ENCODE measurements at places on chromosomes 13 and 19.
A peak's percentile ranks its signal among the peaks of the same experiment; 100 is the strongest.

DNA sequence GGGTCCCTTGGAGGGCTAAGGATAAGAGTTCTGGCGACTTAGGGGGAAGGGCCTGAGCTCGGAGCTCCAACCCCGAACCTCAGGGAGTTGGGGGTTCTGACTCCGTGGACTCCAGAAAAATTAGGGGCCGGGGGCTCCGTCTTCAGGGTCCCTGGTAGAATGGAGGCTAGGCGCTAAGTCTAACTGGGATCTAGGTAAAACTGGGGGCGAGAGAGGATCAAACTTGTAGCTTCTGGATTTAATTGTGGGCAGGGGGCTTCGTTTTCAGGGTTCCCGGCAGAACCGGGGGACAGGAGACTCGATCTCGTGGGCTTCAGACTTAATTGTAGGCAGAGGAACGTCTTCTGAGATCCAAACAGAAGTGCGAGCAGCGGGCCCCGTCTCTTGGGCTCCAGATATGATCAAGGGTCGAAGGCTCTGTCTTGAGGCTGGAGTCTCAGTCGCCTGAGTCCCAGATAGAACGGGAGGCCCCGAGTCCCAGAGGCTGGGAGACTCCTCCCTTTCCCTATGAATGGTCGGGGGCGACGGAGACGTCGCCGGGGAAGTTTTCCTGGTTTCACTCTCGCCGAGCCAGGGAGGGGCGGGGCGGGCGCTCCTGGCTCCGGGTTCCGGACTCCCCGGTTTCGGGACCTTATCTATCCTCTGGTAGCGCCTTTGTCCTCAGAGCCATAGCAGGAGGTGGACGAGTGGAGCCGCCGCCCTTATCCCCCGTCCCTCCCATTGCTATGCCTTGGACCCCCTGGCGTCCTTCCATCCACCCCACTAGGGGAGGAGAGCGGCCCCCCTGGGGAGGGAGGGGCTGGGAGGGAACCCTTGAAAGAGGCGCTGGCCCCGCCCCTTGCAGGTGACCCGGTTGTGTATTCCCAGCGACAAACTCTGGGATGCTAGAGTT is 1.3 kb downstream of the NECTIN2 start:
- DNase-seq: no peak

- no peak for DNase-seq
Measured at GRCh38 chr19:13537454-13537853, 31.2 kb upstream of the CACNA1A start.

DNA sequence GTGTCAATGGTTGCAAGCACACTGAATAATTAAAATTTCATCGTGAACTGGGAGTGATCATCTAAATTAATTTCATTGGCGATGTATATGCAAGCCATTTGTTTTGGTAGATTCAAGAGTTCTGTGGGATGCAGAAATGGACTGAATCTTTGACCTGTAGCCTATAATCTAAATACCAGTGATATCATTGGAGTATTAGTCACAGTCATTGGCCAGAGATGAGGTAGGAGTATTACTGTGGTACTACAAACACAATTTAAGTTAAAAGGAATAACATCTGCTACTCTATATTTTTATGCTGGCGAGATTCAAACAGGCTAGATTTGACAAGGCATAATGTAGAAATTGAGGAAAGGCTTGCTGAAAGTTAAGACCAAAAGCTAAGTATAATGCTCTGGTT is 14.0 kb downstream of the FRY start:
- DNase-seq: no peak

GRCh38 chr13:102798581-102799425 is at the start of the genes BIVM and POGLUT2:
Gene BIVM (plus strand): TSS chr13:102799119. CDS start chr13:102807268, 8,149 bp downstream.
Gene POGLUT2 (minus strand): TSS chr13:102798976. CDS start chr13:102798670, 306 bp downstream.
- DNase-seq: peak; percentile 53

GRCh38 chr19:29012457-29012856 is 200.5 kb downstream of the UQCRFS1 start:
- no peak for DNase-seq

- DNase-seq: no peak
Measured at GRCh38 chr13:93673885-93674284, 447.3 kb downstream of the GPC6 start.

- no peak for DNase-seq
Measured at GRCh38 chr13:24528816-24529398, 16.3 kb upstream of the PARP4 start.

DNA sequence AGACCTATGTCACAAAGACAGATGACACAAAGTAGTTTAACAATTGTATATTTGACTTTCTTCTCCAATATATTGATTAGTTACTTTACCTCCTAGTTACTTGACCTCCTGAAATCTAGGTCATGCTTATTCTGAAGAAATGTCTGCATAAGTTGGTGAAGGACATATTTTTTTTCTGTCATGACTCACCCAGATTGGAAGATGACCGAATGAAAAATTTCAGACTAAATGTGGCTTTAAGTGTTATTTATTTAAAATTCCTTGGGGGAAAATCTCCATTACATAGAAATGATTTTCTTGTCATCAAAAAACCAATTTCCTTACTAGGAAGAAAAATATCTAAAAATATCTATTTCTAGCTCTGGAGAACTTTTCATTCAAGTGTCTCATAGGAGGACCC is 217.1 kb downstream of the POSTN start:
- DNase-seq: no peak

- no peak for DNase-seq
Measured at GRCh38 chr19:17645339-17645963, 42.7 kb downstream of the UNC13A start.

DNA sequence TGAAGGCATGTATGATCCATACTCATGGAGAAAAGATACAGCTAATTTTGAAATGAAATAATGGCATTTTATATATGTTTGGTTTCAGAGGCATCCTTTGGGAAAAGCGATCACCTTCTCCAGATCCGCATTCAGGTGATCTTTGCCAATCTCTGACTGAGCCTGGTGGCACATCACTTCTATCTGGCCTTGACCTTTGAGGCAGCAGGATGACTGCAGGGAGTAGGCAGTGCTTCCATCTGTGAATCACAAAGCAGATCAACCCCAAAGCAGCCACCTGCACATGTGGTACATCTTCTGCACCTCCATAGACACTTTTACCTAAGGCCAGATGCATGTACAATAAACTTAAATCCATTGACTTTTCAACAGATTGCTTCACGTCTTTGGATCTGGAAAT is 53.4 kb downstream of the SPATA13 start:
- DNase-seq: no peak

- no peak for DNase-seq
Measured at GRCh38 chr19:10518444-10519361, 1.5 kb upstream of the S1PR5 start.

DNA sequence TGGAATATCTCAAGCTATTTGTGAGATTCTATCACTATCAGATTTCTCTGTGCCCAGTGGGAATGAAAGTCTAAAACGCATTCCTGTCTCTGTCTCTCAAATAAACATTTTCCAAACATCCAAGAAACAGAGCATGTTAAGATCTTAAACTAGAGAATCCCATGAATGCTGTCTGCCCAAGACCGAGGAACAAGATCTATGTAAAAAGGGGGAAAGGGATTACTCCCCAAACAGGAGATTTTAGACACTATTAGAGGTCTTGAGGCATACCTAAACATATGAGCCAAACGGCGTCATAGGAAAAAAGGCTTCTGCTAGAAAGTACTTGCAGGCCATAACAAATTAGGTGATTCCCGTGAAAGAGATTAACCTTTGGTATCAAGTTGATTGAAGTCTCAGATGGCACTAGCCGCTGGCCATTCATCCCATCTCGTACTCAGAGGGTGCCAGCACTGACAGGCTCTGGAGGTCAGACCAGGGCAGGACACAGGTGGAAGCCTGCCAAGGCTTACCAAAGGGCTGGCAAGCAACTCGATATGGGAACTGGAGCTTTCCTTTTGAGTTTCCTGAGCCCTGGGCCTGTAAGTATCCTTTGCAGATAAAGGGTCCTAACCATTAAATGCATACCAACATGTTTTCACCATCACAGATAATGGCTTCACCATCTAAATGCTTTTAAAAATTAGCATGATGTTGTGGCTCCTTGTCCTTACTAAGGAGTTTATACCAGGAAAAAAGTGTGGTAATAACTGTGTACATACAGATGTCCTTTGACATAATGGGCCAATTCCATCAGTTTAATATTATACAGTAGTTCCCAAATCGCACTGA is 225.2 kb downstream of the FOXO1 start:
- DNase-seq: no peak

- no peak for DNase-seq
Measured at GRCh38 chr19:35882114-35882832, 13.9 kb downstream of the APLP1 start.

DNA sequence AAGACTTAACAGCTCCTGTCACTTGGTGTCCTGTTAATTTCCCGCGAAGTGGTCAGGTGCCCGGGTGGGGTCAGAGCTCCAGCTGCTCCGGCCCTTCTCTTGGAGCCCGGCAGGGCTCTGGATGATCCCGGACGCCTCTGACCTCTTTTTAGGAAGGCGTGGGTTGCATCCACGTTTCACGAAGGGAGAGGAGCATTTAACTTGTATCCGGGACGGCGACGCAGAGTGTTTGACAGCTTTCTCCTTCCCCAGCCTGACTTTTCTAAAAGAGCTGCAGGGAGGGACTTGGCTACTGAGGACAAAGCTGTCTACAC is 656 bp downstream of the ZNF155 start:
- DNase-seq: no peak

DNA sequence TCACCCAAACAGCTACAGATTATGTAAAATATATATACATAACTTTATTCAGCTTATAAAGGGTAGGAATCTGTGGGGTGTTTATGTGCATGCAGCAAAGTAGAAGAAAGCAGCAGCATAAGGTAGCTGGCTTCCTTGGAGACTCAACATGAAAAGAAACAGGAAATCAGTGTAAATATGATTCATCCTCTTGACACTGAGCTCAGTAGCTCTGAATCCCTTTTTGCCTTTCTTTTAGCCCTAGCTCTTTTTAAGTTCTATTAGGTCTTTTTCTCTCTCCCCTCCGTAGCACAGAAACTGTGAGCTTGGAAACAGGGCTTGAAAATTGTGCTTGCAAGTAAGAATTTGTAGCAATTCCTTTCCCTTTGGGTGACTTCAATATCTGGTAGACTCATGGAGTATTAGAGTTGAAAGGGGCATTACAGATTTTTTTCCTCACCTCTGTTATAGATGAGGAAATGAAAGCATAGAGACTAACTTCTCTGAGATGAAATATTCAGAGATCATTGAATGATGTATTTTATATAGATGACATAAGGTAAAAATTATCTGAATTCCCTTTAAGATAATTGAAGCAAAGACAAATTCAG is 314.4 kb downstream of the PCDH9 start:
- no peak for DNase-seq

- DNase-seq: no peak
Measured at GRCh38 chr13:31101472-31102170, 60.1 kb downstream of the HSPH1 start.

DNA sequence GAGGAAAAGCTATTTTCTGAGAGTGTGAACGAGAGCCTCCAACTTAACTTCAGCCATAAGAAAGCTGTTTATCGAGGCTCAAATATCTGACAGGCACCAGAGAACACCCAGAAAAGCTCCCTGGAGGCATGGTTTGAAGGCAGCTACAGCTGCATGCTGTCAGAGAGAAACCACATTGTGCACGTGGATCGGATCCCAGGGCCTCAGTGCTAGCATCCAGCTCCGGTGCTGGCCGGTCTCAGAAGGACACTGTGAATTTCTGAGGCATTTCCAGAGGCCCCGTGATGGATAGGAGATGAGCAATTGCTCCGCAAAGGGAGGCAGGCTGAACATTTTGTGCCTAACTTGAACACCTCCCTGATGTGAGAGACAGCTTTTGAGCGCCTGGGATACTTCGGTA is 315.7 kb downstream of the FGF9 start:
- no peak for DNase-seq

DNA sequence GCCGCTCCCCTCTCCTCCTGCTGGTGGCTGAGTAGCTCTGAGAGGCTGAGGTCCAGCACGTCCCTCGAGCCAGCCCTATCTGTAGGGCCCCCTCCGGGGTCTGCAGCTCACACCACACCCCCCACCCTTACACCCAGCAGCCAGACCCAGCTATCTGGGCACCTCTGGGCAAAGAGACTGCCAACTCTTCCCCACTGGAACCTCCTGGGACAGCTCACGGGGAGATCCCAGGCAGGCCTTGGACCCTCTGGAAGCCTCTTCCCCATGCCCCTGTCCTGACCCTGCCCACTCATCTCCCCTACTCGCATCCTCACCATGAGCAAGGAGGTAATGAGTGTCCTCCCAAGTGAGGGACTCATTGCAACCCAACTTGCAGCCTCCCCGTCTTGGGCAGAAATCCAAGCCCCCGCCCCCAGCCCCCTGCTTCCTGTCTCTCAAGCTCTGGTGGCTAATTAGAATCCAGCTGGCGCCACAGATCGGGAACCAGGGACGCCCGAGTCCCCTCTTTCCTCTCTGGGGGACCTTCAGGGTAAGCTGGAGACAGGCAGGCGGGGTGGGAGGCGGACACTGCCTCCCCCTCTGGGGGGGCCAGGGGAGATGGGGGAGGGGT is 22.1 kb downstream of the ADGRL1 start:
- no peak for DNase-seq

DNA sequence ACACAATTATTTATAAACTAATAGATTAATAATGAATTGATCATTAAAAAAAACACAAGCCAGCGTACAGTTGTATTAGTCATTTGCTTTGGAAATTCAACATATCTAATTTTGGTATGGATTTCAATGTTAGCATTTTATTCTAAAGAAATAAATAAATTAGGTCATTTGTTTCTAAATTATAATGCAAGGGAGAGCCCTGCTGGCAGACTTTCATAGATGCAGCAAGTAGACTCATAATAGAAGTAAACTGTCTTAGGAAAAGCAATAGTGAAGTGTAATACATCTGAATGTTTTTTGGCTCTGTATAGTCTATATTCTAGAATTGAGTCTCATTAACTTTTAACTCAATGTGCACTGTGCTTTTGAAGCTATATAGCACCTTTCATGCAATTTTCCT is 982.4 kb upstream of the MIR17HG start:
- no peak for DNase-seq

DNA sequence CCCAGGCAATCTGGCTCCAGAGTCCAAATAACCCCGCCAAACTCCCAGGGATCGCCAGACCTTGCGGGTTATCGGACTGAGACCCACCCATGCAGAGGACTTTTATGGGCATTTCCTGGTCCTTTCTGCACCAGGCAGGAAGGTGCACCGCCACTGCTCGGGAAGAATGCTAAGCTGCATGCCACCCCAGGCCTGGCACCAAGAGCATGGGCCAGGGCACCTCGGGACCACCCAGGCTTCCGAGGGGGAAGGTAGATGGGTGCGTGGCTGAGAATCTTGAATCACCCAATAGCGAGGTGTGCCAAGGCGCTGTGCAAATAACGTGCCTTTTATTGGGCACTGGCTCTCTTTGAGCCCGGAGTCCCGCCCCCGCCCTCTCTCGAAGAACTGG is 422 bp upstream of the ZNF575 start:
- DNase-seq: peak; percentile 37

DNA sequence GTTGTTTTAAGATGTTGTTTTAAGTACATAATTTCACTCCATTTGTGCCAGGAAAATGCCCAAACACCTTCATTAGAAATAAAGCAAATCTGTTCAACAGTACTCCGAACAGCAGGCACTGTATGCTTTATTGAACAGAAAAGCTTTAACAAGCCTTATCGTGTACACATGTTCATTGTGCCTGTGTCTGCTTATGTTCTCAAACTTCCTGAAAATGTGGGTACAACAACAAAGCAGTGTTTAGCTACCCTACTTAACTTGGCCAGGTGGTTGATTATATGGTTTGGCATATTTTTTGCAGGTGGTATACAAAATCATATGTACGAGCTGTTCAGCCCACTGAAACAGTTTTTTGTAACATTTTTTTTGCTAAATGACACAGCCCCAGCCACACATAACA is 718.0 kb downstream of the DACH1 start:
- no peak for DNase-seq
